Mesendoderm (in vitro differentiated cells): ENCODE measurements at places on chromosomes 11 and 22.

DNA sequence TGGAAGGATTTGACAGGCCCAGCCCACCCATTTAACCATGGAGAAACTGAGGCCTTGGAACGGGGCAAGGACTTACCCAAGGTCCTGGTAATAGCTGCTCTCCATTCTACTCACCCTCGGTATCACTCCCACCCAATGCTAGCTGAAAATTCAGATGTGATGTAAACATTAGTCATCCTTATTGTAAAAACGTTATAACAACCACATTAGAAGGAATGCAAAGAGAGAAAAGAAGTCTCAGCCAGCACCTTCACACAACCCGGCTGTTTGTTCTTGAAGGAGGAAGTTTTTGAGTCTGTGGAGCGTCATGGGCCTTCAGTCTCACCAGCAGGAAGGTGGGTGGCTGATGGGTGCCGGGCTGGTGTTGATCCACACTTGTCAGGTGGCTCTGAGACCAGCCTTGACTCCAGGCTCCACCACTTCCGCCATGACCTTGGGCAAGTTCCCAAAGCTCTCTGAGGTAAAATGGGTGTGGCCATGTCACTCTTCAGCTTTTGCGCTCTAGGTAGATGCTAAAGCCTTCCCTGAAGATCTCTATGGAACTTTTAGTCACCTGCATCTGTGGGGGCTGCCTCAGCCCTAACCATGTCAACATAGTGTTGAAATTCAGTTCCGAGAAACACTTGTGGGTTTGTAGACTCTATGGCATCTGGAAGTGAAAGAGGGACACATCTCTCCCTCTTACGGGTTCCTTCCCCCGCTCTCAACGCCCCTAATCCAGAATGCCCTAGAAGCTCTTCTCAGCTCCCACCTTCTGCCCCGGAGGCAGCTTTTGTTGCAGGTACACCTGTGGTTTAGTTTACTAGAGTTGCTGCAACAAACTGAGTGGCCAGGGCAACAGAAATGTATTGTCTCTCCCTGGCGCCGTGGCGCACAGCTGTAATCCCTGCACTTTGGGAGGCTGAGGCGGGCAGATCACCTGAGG is 14.8 kb downstream of the CD6 start:
- no peak for DNase-seq

DNA sequence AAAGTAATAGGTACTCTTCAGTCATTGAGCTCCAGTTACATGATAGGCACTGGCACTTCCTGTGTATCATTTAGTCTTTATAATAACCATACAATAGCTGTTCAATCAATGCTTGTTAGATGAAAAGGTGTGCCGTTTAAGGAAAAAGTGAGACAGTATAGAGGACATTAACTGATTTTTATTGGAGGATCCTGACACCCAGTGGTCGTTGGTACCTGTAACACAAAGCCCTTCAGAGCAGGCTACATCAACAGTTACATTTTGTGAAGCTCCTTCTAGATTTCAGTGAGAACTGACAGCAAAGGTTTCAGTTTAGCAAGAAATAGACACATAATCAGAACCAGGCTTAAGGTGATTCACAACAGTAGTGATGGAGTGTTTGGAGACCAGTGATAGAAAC is 44.2 kb downstream of the CCDC81 start:
- DNase-seq: peak; percentile 36

GRCh38 chr11:120827198-120827597 is 196.7 kb upstream of the TBCEL start:
- DNase-seq: no peak

DNA sequence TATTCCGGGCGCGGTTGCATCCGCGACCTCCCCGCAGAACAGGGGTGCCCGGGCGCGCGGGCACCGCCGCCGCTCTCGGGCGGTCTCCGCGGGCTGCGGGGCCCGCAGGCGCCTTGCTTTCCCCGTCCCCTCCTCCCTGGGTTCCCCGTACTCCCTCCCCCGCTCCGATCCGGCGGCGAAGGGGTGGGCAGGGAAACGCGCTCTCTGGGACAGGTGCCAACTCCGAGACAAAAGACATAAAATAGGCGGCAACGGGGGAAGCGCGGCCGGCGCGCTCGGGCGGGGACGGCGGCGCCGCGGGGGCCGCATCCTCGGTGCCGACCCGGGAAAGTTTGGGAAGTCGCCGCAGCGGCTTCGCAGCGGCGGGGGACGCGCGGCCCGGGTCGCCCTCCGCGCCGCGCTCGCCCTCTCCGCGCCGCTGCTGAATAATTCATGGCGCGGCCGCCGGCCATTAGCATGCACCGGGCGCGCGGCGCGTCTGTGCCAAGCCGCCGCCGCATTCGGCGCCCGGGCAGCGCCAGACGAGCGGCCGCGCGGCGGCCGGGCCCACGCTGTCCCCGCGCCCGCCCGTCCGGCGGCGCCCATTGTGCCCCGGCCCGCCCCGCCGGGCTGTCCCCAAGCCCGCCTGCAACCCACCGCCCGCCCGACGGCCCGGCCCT is 78.7 kb upstream of the PPARA start:
- DNase-seq: no peak

DNA sequence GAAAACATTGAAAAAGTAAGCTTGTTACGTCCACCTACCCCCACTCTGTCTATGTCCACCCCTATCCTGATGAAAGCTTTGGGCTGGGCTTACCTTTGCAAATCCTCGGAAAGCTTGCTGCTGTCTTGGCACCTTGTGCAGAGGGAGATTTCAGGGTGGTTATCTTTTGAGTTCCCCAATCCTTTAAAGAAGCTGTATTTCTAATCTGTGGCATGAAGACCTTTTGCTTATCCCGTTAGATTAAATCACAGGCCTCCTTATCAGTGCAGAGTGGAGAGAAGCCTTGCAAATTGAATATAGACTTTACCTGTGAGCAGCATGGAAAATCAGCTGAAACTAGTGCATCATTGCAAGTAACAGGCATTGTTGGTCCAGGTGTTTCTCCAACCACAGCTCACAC is 580.6 kb upstream of the ANO5 start:
- peak; percentile 78 for DNase-seq
